CD4-positive, alpha-beta T cell treated with Interferon gamma for 1 hour (primary cell): ENCODE measurements at places on chromosomes 4 and X.

- DNase-seq, result peak; percentile 51
Measured at GRCh38 chrX:1466971-1467561, 14.4 kb upstream of the ASMTL start.

GRCh38 chrX:79140731-79141130, 3.8 kb upstream of the GPR174 start:
- DNase-seq, result no peak

DNA sequence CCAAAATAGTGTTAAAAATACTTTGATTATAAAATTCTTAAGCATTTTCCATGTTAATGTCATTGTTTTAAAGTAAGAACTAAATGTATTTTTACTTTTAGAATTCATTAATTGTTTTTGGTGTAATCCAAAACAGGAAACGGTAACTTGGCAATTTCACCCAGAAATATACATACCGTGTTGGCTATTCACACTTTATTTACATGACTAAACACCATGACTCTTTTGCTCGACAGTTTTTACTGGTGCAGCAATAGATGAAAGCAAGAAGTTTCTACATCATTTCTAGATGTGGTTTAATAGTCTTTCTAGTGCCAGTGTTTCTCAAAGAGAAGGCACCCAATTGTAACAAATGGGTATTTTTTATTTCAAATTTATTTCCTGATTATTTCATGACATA, 25.6 kb upstream of the MAGEA1 start:
- DNase-seq, result no peak

- DNase-seq, result no peak
Measured at GRCh38 chr4:139763672-139764071, 98.1 kb downstream of the MGST2 start.

GRCh38 chr4:34619531-34620162, 1624.7 kb downstream of the ARAP2 start:
- DNase-seq, result no peak

- DNase-seq, result no peak
Measured at GRCh38 chr4:36445480-36445879, 164.1 kb downstream of the DTHD1 start.

DNA sequence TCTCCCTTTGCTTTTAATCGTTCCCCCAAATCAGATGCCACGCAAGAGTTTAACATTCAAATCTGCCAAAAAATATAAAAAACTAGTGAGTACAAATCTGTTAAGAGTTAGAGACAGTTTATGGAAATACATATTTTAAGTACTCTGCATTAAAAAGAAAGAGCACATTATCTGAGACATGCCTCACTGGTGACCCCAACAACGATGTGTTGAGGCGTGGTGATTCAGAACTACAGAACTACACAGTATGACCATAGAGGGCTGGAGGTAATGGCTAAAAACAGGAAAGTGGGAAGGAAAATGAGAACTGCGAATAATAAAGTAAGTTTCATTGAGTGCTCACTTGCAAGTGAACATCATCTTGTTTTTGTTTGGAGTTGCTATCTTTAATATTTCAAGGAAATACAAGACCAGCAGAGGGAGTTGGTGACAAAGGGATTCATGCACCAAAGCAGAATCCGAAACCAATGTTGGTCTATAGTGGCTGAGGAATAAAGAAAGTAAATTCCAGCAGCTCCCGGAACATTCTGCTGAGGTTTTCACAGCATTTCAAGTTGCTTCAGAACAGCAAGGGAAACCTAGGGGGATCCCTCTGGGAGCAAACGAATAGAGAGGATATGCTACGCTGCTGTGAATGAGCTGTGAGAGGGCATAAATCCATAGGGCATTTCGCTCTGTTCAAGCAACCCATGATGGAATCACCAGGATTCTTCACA, 92.2 kb downstream of the DCHS2 start:
- no peak for DNase-seq

DNA sequence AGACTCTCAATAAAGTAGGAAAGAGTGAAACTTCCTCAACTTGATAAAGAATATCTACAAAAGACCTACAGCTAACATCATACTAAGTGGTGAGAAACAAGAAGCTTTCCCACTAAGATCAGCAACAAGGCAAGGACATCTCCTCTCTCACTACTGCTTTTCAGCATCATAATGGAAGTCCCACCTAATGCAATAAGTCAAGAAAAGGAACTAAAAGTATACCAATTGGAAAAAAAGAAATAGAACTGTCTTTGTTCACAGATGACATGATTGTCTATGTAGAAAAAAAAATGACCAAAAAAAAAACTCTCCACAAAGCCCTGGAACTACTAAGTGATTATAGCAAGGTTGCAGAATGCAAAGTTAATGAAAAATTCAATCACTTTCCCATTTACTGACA, 25.1 kb upstream of the SH3RF1 start:
- no peak for DNase-seq

GRCh38 chr4:8851321-8852117, 20.1 kb downstream of the HMX1 start:
- DNase-seq, result no peak

- no peak for DNase-seq
Measured at GRCh38 chr4:185902654-185903053, 90.7 kb upstream of the SORBS2 start.

DNA sequence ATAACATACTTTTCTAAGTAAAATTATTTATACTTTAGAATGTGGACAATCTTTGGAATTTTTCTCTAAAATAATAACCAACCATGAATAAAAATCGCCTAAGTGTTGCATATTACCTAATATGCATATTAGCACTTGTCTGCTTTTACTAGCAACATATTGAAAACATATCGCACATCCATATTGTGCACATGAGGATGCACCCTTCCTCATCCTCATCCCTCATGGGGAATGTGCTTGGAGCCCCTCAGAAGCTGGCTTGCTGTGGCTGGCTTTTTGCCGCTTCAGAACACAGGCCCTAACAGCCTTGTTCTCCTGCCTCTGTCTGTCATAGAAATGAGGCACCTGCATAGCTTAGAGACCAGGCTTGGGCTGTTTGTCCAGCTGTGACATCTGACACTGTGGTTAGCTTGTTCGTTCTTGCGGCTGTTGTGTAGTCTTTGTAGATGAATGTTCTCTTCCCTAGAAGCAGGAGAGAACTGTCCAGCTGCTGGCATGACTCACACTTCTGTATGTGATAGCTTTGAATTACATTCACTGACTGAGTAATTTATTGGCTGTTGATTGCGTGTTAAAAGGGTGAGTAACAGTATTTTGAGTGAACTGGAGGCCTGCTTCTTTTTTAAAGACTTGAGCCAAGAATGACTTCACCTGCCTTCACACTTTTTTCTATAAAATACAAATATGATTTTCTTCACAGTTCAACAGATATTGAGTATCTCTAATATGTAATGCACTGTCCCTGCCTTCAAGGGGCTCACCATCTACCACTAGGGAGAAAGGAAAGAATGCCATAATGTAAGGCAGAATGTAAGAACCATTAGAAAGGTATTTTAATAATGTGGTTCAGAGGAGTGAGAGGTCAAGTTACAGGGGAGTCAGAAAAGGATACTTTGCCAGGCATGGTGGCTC, 81.9 kb downstream of the HMGB2 start:
- DNase-seq, result no peak

DNA sequence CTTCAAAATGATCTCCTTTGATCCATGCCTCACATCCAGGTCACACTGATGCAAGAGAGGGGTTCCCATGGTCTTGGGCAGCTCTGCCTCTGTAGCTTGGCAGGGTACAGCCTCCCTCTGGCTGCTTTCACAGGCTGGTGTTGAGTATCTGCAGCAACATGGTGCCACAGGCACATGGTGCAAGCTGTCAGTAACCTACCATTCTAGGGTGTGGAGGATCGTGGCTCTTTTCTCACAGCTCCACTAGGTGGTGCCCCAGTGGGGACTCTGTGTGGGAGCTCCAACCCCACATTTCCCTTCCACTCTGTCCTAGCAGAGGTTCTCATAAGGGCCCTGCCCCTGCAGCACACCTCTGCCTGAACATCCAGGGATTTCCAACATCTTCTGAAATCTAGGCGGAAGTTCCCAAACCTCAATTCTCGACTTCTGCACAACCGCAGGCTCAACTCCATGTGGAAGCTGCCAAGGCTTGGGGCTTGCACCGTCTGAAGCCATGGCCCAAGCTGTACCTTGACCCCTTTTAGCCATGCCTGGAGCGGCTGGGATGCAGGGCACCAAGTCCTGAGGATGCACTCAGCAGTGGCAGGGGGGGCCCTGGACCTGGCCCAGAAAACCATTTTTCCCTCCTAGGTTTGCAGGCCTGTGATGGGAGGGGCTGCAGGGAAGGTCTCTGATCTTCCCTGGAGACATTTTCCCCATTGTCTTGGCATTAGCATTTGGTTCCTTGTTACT, 137.8 kb upstream of the NUDT6 start:
- no peak for DNase-seq

DNA sequence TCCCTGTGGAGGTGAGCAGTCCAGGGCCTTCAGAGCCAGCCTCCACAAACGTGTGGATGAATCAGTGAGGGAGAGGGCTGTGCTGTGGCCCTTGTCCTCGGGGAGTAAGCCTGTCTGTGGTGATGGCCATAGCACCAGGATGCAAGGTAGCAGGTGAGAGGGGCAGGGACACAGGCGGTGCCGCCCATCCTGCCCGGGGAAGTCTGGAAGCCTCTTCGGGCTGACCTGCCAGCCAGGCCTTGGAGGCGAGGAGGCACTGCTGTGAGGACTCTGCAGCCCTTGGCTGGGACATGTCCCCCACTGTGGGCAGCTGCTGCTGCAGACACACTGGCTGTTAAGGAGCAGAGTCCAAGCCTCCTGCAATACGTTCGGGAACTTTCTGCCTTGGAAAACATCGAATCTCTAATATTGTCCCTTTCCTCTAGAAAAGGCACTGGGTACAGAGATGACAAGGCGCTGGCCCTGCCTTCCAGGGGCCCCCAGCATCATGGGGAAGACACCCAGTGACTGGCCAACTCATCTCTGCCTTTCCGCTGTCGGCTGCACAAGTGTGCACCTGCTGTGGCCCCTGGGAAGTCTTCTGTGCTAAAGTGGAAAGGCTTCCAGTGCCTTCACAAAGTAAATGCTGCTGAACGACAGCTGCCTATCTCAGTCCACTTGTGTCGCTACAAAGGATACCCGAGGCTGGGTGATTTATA, 101.4 kb downstream of the ADRA2C start:
- no peak for DNase-seq

DNA sequence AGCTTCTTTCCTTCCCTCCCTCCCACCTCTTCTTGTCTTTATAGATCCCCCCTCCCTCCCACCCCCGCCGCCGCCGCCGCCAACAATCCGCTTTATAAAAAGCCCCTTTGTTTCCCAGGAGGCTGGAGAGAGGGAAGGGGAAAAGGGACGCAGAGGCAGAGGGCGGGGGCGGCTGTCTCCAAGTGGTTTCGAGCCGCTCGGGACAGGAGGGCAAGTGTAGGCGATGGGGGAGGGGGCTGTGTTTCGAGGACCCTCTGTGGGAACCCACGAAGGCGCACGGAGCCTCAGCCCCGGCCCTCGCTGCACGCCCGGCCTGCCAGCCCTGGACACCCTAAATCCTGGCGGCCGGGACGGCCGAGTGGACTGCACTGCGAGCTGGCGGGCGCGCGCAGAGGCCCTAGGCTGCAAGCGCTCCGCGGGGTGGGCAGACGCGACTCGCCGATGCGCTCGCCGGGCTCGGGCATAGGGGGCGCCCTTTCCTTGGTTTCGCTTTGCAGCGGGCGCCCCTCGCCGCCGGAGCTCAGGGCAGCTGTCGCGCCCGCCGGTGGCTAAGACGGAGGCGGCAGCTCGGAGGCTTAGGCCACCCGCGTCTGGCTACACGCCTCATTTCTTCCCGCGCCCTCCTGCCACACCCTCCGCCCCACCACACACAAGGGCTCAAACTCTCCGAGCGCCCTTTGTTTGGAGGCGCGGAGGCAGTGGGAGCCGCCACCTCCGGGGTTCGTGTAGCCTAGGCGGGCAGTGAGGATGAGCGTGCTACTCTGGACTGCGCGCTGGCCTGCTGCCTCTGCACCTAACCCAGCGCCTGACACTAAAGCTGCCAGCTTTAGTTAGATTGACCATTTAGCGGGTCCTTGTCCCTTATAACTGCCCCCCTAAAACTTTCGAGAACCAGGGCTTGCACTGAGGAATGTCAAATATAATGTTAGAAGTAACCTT, 2.2 kb downstream of the MAMLD1 start:
- DNase-seq, result peak; percentile 44

- DNase-seq, result no peak
Measured at GRCh38 chrX:119895843-119896326, at the start of gene AKAP14. TSS of gene AKAP14 (plus strand) at chrX:119895893. CDS start at chrX:119903224, 7,331 bp downstream.

DNA sequence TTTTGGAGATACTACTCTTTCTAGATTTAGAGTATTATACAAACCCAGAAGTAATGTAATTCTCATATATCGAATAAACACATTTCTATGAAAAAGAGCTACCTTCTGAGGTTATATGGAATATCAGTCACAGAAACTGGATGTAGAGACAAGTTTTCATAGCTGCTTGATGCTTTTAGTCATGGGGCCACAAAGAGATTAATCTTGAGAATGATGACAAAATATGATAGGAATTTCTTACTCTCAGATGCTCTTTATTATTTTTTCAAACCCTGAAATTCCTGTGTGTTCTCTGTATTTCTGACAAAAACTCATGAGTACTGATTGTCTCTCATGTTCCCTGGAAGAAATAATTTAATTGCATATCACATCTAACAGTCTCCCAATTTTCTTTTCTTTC, 662.5 kb downstream of the RAPGEF2 start:
- no peak for DNase-seq

DNA sequence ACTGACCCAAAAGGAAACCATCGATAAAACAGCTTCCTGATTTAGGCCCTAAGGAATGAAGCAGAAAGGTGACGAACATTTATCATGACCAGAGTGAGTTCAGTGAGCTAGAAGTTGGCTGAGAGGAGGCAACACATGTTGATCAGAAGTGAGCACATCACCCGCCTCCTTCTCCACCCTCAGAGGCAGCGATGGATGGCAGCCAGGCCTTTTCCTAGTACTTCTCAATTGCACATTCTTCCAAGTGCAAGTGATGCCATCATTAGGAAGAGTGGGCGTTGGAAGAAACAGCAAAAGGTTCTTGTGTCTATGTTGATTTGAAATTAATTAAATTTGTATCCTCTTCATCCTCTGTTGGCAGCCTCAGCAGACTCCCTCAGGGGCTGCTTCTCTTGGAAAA, 51.7 kb downstream of the TMEM154 start:
- DNase-seq, result no peak

GRCh38 chr4:144646523-144647094, 653 bp downstream of the HHIP start:
- DNase-seq, result no peak

- DNase-seq, result no peak
Measured at GRCh38 chr4:75545526-75545925, 10.3 kb upstream of the ODAPH start.

- no peak for DNase-seq
Measured at GRCh38 chr4:72320223-72320948, 248.6 kb downstream of the ADAMTS3 start.

DNA sequence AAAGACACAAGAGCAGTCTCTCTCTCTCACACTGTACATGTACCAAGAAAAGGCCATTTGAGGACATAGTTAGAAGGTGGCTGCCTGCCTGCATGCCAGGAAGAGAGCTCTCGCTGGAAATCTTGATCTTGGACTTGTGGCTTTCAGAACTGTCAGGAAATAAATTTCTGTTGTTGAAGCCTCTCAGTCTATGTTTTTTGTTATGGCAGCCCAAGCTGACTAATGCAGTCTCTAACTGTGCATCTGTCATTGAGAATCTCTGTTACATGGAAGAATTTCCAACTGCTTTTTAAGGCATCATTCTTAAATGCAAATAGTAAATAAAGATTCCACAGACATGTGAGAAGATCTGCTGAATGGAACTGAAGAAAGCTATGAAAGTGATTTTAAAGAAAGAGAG, 198.3 kb downstream of the PCDH10 start:
- no peak for DNase-seq
